ENCODE measurements at places on chromosomes 5 and 9.

- no peaks in the 10 kb centered on the region for H3K36me3 ChIP-seq
- DNase-seq: no peak
- no peaks in the 10 kb centered on the region for H3K4me1 ChIP-seq
These were observed 194.4 kb upstream of the PPP1R2B start for GRCh38 chr5:156655732-156656131.

DNA sequence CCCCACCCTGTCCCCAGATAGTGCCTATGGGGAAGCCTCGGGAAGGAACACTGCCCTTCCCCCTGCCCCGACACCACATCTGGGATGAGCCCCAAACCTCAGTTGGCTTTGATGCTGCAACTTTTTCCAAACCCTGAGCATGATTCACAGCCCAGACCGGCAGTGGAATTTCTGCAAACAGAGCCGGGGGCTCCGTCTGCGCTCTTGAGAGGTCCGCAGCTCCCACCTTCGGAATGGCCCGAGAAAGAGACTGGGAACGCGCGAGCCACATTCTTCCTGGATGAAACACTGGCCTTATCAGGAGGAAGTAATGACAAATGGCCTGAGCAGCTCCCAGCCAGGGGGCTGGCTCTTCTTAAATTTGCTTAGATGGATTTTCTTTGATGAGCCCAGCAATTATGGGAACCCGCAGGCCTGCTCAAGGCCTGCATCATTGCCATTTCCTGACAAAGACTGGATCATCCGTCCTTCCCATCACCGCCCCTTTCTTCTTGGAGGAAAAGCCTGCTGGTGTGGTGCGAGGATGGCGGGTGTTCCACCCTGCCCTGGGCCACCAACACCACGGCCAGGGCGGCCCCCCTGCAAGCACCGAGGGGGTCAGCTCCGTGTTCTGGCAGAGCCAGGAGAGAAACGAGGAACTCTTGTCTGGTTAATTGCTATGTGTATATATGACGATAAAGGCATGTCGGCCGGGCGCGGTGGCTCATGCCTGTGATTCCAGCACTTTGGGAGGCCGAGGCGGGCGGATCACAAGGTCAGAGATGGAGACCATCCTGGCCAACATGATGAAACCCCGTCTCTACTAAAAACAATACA, 38.8 kb upstream of the COL5A1 start:
- H3K4me3 ChIP-seq: no peak overlapping the region
- no peaks in the 10 kb centered on the region for H3K4me1 ChIP-seq
- H3K27ac ChIP-seq: no peak overlapping the region
- no peaks in the 10 kb centered on the region for H3K36me3 ChIP-seq
- peaks cover 95% of the 10 kb centered on the region for H3K27me3 ChIP-seq

GRCh38 chr5:59540366-59540765, 353.2 kb downstream of the PDE4D start:
- no peaks in the 10 kb centered on the region for H3K36me3 ChIP-seq
- no peak overlapping the region for H3K4me3 ChIP-seq
- no peak for DNase-seq
- no peaks in the 10 kb centered on the region for H3K27me3 ChIP-seq
- H3K4me1 ChIP-seq: no peaks in the 10 kb centered on the region

GRCh38 chr5:123940416-123940815, 428.4 kb downstream of the CSNK1G3 start:
- DNase-seq: no peak
- H3K27ac ChIP-seq: no peak overlapping the region
- H3K4me3 ChIP-seq: no peak overlapping the region
- H3K27me3 ChIP-seq: 0 out of 2 replicates have a peak, but pooled peaks cover 4% of the 10 kb centered on the region
- H3K36me3 ChIP-seq: no peaks in the 10 kb centered on the region
- no peaks in the 10 kb centered on the region for H3K4me1 ChIP-seq

GRCh38 chr5:80503641-80504040, 15.7 kb downstream of the FAM151B start:
- no peaks in the 10 kb centered on the region for H3K27me3 ChIP-seq
- no peak overlapping the region for H3K27ac ChIP-seq
- no peaks in the 10 kb centered on the region for H3K36me3 ChIP-seq
- H3K4me1 ChIP-seq: no peaks in the 10 kb centered on the region
- H3K4me3 ChIP-seq: no peak overlapping the region

DNA sequence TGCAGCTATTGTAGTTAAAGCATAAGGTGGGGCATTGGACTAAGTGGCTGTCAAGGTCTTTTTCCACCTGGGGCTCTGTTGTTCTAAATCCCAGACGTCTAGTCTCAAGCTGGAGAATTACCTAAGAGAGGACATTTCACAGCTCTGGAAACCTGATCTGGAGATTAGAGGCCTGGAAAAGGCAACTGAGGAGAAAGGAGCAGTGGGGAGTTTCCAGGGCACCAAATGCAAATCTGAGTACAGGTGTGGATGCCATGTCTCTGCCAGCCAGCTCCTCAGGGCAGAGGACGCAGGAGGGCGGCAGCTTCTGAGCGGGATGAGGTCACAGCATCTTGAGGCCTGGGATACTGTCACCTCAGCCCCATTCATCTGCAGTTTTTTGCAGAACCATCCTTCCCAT, 65.2 kb downstream of the PPARGC1B start:
- DNase-seq: no peak
- H3K4me3 ChIP-seq: no peak overlapping the region
- no peaks in the 10 kb centered on the region for H3K4me1 ChIP-seq
- H3K27me3 ChIP-seq: no peaks in the 10 kb centered on the region
- H3K36me3 ChIP-seq: no peaks in the 10 kb centered on the region

DNA sequence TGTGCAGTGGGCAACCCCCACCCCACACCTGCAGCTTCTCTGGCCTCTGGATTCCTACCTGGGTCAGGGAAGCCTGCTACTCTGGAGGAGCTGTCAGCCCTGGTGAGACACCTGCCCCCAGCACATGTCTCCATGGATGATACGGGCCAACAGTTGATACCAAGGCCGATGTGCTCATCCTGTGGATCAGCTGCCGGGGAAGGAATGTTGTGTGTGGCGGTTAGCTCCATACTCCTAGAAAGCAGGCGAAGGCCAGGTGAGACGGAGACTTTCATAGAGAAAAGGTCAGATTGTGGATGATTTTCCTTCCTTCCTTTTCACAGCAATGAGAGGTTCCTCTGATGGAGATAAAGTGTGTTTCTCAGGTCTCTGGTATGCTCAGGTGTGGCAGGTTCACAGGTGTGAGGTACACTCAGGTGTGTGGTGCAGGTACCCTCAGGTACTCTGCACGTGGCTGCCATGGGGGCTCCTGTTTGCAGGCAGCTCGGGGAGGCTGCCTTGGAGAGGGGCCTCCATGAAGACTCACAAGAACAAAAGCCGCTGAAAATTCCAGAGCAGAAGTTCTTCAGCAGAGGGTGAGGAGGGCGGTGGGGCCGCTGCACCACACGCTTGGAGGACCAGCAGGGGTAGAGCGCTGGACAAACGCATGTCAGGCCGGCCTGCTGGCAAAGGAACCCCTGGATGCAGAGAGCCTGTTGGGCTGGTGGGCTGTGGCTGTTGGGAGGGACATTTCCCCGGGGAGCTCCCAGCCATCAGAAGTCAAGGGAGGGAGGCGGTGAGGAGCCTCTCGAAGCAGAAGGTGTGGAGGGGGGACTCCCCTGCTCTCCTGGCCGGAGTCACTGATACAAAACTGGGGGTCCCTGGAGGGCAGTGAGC, 5.1 kb upstream of the AHRR start:
- H3K27me3 ChIP-seq: peaks cover 12% of the 10 kb centered on the region
- no peak for DNase-seq
- H3K36me3 ChIP-seq: no peaks in the 10 kb centered on the region
- no peak overlapping the region for H3K4me3 ChIP-seq
- no peak overlapping the region for H3K27ac ChIP-seq

GRCh38 chr5:139648205-139649081, at the start of gene CXXC5:
TSS of gene CXXC5 (plus strand) at chr5:139648349. CDS start at chr5:139680524, 32,175 bp downstream.
- H3K36me3 ChIP-seq: no peaks in the 10 kb centered on the region
- no peaks in the 10 kb centered on the region for H3K27me3 ChIP-seq
- DNase-seq: peak; percentile 88
- H3K4me3 ChIP-seq: peak within 1 kb of the TSS; percentile 94

GRCh38 chr9:71308454-71308853, 187.0 kb upstream of the TRPM3 start:
- H3K36me3 ChIP-seq: no peaks in the 10 kb centered on the region
- no peak overlapping the region for H3K27ac ChIP-seq
- H3K27me3 ChIP-seq: no peaks in the 10 kb centered on the region
- H3K4me1 ChIP-seq: peaks cover 14% of the 10 kb centered on the region
- no peak overlapping the region for H3K4me3 ChIP-seq

DNA sequence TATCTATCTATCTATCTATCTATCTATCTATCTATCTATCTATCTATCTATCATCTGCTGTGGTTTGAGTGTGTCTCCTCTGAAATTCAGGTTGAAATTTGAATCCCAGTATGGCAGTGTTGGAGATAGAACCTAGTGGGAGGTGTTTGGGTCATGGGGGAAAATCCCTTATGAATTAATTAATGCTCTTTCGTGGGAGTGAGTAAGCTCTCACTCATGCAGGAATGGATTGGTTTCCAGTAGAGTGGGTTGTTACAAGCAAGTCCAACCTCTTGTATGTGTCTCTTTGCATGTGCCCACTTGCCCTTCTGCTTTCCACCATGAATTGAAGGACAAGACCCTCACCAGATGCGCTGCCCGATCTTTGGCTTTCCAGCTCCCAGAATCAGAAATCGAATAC, 113.0 kb downstream of the ANXA1 start:
- DNase-seq: no peak
- no peak overlapping the region for H3K4me3 ChIP-seq
- H3K4me1 ChIP-seq: no peaks in the 10 kb centered on the region
- no peak overlapping the region for H3K27ac ChIP-seq
- H3K36me3 ChIP-seq: no peaks in the 10 kb centered on the region

DNA sequence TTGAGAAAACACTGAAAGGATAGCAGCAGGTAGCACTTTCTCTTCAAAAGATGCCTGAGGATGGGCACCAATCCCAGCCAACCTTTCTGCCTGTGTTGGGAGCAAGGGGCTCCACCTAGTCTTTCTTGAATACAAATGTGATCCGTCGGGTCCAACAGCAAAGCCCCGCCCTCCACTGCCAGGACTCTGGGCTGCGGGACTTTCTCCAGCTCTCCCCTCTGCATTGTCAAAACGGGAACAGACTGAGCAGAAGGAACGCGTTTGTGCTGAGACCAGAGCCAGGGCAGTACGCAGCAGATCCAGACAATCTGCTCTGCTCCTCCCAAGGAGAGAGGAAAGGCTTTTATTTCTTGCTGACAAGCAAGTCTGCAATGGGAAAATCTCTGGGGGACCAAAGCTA, 139.7 kb downstream of the SEC61B start:
- no peak overlapping the region for H3K27ac ChIP-seq
- no peak for DNase-seq
- H3K36me3 ChIP-seq: no peaks in the 10 kb centered on the region
- H3K27me3 ChIP-seq: no peaks in the 10 kb centered on the region
- no peaks in the 10 kb centered on the region for H3K4me1 ChIP-seq

- H3K27me3 ChIP-seq: no peaks in the 10 kb centered on the region
- no peak overlapping the region for H3K27ac ChIP-seq
- DNase-seq: no peak
- H3K4me1 ChIP-seq: peaks cover 20% of the 10 kb centered on the region
These were observed 19.6 kb upstream of the GLRX start for GRCh38 chr5:95841914-95842812.

- DNase-seq: peak; percentile 93
- H3K27me3 ChIP-seq: no peaks in the 10 kb centered on the region
- no peak overlapping the region for H3K4me3 ChIP-seq
- no peaks in the 10 kb centered on the region for H3K4me1 ChIP-seq
- no peak overlapping the region for H3K27ac ChIP-seq
These were observed 497.6 kb downstream of the GADD45G start for GRCh38 chr9:90102292-90102901.

- H3K4me1 ChIP-seq: no peaks in the 10 kb centered on the region
- DNase-seq: no peak
- no peaks in the 10 kb centered on the region for H3K36me3 ChIP-seq
- H3K27ac ChIP-seq: no peak overlapping the region
- no peaks in the 10 kb centered on the region for H3K27me3 ChIP-seq
These were observed 279.9 kb upstream of the CD180 start for GRCh38 chr5:67476531-67476930.

DNA sequence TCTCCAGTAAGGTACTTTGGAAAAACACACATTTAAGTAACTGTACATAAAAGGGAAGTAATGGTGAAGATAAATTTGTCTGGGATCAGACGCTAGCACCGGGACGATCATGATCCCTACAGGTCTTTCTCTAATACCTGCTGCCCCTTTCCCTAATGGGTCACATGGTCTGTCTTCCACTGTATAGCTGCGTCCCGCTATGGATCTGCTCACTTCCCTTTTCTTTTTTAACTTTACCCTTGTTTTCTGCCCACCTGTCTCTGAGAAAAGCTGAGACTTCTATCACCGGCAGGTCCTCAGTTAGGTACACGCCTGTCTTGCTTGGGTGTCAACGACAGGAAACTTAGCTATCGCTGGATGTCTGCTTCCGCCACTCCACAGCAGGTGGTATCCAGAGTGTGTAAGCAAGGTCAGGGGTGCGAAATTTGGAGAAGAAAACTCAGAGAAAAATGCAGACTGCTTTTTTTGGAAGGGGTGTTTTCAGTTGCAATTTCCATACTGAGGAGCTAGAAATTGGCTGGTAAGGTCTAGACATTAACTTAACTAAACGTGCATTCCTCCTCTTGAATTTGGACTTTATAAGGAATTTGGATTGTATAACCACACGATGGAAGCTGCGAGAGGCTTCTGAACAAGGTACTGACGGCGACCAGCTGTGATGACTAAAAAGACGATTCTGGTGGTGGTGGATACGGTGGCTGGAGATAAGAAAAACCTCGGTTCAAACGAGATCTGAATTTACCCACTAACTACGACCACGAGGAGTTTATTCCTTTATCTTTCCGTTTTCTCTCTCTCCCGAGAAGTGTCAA, 1.1 kb upstream of the ICE1 start:
- peak overlapping the region; percentile 90 for H3K27ac ChIP-seq
- H3K36me3 ChIP-seq: no peaks in the 10 kb centered on the region
- no peaks in the 10 kb centered on the region for H3K27me3 ChIP-seq

DNA sequence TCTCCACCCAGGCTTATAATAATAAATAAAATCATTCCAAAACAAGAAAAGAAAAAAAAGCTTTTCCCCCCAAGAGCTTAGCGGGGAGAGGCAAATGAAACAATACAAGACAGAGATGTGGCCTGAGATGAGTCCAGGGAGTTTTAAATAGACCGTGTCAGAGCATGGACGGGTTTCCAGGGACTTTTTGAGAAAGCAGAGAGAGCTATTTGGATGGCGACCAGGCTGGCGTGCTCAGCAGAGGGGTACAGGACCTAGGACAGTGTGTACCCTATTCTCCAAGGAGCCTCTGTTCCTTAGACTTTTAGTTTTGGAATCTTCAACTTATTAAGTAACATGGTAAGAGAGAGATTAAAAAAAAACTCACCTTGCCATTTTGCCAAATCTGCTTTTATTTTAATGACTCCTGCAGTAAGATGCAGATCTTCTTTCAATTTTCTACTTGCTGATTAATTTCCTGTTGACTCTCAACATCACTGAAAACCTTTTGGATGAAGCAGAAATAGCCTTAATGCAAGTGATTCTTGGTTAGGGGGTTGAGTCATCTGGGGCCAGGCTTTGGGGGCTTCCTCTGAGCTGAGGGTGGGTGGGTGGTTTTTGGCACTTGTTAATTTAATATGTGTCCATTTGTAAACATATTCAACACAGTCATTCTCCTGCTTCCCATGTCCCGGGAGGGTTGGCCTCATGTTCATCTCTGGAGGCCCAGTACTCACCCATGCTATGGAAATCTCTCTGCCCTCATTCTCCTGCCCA, 49.6 kb upstream of the OSMR start:
- H3K27ac ChIP-seq: no peak overlapping the region
- no peak overlapping the region for H3K4me3 ChIP-seq
- H3K36me3 ChIP-seq: no peaks in the 10 kb centered on the region
- no peaks in the 10 kb centered on the region for H3K4me1 ChIP-seq
- no peak for DNase-seq

- no peak for DNase-seq
- no peak overlapping the region for H3K27ac ChIP-seq
- H3K36me3 ChIP-seq: no peaks in the 10 kb centered on the region
- H3K4me1 ChIP-seq: no peaks in the 10 kb centered on the region
- no peaks in the 10 kb centered on the region for H3K27me3 ChIP-seq
These were observed 27.8 kb upstream of the ALDOB start for GRCh38 chr9:101463397-101463796.
